ENCODE measurements at places on chromosomes 16 and 17.

DNA sequence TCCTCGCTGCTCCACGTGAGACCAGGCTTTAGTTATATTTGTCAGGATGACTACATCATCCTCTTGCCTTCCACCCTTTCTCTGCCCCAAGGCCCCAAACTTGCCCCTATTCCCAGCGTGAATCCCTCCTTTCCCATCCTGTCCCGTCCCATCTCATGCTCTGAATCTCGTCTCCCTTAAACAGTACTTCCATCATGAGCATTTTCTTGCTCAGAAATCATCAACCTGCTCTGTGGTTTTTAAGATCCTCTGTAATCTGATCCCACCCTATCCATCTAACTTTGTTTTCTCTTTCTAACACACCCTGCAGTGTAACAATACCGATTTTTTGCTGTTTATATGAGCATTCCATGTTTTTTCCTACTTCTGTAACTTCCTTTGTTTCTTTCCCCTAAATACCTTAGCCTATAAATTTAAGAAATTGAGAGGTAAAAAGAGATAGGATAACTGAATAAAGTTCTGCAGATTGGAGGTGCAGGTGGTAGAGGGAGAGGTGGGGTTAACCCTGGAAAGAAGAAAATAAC is 39.7 kb downstream of the MRTFB start:
- no peak for DNase-seq

DNA sequence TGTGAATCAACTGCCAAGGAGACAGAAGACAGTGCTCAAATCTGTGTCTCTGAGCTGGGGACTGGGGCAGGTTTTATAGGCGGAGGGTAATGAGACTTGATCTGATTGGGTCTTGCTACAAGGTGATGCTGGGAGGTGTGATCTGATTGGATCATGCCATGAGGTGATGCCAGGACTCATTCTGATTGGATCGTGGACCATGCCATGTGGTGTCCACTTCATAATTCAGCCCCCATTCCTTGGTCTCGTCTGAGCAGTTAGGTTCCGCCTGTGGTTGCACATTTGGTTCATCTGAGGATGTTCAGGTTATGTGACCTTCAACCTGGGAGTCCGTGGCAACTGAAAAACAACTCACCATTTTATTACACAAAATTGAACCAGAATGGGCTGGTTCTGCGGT is 41.0 kb downstream of the OTOA start:
- no peak for DNase-seq

DNA sequence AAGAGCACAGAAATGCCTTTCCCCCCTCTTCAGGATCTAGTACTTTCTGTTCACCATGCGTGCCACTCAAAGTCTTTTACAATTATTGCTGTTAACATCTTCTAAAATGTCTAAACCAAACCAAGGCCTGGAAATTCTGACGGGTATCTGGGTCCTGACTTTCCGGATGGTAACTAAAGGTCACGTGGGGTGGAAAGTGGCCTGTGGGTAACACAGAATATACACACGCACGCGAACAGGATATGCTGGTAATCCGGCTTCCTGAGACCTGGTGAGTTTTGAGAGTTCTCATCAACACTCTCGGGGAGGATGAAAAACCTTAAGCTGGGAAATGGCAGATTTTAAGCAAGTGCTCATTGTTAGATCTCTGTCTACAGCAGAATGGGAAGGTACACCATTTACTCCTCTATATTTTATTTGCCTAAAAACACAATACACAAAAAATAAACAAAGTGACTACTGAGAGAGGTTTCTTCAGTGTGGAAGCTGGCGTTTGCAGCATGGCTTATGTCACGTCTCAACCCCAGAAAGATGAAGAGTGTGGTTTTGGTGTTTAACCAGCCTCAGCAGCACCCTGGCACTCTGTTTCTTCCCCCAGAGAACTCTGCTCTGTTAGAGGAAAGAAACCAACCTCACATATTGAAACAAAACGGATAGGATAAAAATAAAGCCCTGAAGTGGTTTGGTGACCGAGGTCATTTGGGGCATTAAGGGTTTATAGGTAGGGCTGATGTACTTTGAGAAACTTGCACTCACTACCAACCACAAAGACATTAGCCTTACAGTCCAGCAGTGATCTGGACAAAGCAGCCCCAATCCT is 37.3 kb downstream of the SMG6 start:
- DNase-seq, result no peak

GRCh38 chr17:43779145-43780125 is 658 bp upstream of the DUSP3 start:
- DNase-seq, result peak; percentile 43

DNA sequence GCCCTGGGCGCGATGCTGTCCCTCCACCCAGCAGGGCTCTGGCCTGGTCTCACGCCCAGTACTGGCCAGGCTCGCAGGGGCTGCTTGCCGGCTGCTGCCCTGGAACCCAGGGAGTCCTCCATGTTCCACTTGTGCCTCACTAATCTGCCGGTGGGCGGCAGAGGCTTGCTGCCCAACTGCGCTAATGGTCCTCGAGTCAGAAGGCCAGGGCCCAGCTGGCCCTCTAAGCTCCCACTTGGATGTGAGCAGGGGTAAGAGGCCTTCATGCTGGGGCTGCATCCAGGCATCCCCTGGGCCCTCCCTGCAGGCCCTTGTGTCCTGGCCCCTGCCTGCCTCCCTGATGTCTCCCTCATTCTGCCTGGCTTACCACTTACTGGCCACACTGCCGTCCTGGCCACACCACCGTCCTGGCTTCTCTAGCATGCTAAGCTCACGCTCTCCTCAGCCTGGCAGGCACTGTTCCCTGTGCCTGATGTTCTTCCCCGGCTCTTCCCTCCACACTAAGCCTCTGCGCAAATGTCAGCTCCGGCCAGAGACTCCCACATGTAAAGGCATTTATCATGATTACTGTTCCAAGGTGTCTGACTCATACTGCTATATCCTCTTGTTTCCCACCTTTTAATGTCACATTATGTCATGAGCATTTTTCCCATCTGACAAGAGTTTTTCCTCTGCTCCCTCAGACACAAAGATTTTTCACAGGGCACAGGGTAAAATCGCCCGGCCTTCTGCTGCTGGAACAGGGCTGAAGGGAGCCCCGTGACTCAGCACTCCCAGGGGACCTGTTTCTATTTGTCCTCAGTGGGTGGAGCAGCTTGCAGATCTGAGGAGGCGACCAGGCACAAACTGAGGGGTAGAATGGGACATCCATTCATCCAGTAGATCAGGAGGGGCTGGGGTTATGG is 15.9 kb downstream of the B9D1 start:
- DNase-seq, result no peak

- peak; percentile 89 for DNase-seq
These were observed 80.9 kb downstream of the ARHGAP23 start for GRCh38 chr17:38508954-38509771.

DNA sequence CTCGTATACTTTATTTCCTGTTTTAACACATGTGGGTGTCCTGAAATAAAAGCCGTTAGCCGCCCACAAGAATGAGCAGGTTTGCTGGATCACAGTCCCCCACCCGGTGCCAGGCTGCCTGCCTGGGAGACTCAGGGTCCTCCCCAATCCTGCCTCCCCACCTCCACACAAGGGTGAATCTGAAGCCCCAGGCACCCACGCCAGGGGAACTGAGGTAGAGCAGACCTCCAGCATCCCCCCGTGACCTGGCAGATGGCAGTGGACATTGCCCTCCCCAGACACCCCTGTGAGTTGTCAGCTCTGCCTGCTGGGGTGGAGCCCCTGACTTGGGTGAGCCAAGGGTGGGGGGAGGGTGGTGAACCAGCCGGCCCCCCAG is 114.8 kb downstream of the METRNL start:
- no peak for DNase-seq

DNA sequence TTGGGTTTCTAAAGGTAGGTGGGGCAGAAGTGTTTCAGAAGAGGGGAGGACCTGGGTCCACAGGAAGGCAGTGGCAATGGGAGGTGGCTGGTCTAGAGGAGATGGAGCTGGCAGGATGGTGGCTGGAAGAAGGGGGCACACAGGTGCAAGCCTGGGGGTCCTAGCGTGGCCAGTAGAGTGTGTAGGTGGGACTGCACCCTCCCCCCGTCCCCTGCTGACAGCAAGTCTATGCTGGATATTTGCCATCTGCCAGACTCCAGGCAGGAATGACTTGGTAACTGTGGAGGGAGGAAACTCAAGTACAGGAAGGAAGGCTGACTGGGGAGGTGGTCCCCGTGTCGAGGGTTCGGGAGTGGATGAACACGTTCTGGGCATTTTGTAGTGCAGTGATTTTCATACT is 8.6 kb downstream of the MED9 start:
- DNase-seq, result no peak

DNA sequence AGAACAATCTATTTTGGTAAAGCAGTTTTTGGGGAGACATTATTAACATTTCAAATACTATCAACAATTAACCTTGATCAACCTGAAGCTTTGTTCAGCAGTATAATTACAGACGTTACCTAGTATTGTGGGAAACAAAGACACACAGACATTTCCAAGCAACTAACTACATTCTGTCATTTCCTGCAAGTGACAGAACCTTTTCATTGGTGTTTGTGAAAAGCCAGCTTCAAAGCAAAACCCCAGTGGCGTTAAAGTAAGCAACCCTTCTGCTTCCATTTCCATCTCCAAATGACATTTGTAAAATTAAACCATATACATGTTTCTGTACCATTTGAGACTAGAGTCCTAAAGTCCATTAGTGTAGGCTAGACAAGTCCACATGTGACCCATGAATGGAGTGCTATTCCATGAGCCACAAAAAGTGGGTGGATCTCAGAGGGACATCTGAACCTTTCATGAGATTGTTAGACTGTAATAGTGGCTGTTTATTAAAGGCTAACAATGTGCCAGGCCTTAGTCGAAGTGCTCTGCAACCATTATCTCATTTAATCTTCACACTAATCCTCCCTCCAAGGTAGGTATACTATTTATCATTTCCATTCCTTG is 101.2 kb downstream of the SSH2 start:
- no peak for DNase-seq

DNA sequence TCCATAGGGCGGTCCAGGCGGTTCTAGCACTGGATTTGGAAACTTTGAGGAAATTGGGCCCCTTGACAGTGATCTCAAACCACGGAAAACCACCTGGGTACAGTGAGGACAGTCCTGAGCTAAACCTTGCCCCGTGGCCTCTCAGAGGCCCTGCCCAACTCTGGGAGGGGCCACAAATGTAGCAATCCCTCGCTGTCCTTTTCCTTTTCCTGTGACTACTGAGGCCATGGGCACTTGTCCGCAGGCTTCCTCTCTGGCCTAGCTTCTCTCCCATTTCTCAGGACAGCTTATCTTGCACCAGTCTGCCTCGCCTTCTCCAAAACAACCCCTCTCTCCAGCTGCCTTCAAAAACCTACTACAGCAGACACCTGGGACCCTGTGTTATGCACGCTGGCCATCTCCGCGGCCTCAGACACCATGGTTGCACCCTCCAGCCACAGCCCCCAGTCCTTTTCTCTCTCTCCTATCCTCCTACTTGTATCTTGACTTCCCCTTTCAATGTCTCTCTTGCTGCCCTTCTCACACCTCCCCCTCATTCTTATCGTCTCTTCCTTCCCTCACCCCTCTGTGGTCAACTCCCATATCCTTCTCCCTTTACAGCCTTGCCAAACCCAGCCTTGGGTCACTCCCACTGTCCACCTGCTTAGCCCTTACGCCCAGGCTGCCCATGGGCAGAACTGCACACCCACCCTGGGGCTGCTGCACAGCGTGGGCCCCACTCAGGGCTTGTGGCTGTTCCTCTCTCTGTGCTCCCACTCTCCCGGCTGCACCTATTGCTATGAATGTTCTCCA is 7.6 kb downstream of the SCPEP1 start:
- peak; percentile 31 for DNase-seq

GRCh38 chr17:80212962-80213642 is 7.0 kb downstream of the SGSH start:
- DNase-seq, result no peak

GRCh38 chr17:2050300-2051060 is 4.4 kb upstream of the HIC1 start:
- peak; percentile 53 for DNase-seq

DNA sequence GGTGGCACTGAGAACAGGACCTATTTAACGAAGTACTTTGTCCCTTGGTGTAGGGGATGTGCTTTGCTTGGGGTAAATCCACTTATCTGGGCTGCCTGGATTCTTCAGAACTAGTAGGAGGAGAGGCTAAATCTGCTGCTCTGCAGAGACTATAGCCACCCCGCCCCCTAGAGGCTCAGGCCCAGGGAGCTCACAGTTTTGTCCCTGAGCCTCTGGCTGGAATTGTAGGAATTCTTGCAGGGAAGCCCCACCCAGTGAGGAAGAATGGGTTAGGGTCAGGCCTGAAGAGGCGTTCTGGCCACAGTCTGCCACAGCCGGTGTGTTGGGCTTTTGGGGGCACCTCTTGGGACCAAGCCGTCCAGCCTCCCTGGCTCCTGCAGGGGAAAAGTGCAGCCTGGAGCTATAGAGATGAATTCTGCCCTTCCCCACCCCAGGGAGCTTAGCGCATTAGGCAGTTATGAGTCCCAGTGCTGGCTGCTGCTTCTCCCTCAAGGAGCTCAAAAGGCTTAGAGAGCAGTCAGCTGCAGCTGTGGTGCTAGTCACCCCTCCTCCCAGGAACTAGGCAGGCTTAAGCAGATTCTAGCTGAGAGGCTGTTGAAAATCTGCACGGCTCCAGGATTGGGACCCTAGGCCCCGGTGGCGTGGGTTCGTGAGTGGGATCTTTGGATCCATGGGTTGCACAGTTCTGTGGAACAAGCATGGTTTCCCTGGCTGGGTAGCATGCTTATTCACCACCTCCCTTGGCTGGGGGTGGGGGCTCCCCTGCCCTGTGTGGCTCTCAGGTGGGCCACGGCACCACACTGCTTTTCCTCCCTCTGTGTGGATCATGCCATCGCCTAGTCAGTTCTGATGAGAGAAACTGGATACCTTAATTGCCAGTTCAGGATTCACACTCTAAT is 237.4 kb upstream of the TOM1L1 start:
- no peak for DNase-seq

DNA sequence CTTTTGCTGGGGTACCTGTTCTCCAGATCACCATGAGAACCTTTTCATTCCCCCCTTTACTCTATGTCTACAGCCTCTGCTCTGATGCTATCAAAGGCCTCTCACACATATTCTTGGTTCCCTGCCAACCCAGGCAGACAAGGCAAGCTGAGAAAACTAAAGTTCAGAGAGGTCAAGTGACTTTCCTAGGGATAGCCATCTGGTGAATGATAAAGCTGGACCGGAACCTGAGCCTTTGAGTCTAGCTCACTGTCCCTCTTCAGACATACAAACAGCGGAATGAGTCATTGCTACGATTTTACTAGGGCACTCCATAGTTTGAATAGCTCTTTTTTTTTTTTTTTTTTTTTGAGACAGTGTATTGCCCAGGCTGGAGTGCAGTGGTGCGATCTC is 73.3 kb downstream of the XYLT1 start:
- DNase-seq, result peak; percentile 91

DNA sequence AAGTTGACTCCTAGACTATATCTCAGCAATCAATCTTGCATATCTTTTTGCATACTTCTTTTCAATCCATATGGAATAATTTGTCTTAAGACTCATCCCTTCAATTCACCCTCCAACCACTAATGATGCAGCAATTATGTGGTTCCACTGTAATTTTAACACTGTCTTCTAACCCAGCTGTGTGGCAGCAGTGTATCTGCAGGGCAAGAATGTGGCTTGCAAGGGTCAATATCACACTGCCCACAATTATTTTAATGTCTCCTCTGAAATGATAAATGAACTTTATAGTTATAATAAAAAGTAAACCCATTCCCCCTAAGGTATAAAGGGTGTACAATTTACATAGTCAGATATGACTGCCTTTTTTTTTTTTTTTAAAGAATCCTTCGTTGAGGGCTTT is 48.6 kb downstream of the FTO start:
- DNase-seq, result no peak

- no peak for DNase-seq
These were observed 50.8 kb downstream of the PHKB start for GRCh38 chr16:47511882-47512281.

All from pons (tissue), 1 donor.